Cardiac muscle cell (in vitro differentiated cells and primary cell): ENCODE measurements at places on chromosomes 2 and 18. TPM values are rescaled to one million over a fixed set of nuclear protein-coding genes. Genes with fewer than 3 reads are reported as not detected.

DNA sequence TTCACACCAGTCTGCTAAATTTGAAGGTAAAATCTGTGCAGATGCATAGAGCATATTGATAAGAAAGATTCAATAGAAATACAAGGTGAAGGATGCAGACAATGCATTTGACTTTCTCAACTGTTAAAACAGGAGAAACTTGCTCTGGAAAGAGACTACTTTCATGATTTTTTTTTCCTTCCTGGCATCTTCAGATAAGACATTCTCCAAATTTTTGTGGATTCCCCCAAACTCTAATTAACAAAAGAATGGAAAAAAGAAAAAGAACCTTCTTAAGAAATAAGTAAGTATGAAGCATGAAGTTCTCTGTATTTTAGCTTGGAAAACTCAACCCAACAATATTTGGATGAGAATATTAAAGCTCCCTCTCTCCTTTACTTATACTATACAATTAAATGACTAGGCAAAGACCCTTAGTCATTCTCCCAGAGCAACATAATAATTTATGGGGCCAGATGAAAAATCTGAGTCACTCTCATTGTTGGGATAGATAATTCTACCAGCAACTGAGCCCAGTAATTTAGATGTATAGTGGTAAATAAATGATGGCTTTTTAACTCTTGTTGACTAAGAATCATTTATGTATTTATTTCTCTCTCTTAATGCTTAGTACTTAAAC, 298.7 kb upstream of the COL3A1 start:
- no peaks in the 10 kb centered on the region for H3K4me1 ChIP-seq
- peak; percentile 52 for DNase-seq
- H3K27ac ChIP-seq = no peak overlapping the region
- H3K36me3 ChIP-seq = no peaks in the 10 kb centered on the region
- no peak overlapping the region for H3K4me3 ChIP-seq

DNA sequence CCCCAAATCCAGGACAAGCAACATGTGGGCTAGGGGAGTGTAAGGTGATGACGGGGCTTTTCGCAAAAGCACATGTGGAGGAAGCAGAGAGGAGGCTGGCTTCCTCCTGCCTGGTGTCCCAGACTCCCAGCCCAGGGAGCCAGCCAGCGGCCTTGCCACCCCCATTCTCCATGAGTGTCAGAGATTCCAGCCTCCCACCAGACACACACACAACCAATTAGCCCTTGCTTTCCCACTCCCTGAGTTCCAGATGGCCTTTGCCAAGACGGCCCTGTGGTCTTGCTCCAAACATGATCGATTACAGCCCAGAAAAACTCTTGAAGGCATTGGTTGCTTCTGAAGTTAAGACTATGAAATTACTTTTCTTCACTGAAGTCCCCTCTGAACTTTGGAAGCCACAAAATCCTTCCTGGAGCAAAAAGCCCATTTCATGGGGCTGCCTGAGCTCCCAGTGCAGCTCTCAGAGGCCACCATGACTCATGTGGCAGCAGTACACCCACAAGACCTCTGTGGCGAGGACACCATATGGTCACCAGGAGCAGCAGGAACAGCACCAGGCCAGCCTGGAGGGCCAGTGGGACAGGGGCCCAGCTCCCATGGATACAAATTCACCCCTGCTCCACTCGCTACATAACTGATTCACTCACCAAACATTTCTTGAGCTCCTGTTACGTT, 69.1 kb upstream of the PID1 start:
- no peaks in the 10 kb centered on the region for H3K36me3 ChIP-seq
- no peak overlapping the region for H3K4me3 ChIP-seq
- DNase-seq = no peak
- H3K27ac ChIP-seq = no peak overlapping the region
- no peaks in the 10 kb centered on the region for H3K27me3 ChIP-seq

DNA sequence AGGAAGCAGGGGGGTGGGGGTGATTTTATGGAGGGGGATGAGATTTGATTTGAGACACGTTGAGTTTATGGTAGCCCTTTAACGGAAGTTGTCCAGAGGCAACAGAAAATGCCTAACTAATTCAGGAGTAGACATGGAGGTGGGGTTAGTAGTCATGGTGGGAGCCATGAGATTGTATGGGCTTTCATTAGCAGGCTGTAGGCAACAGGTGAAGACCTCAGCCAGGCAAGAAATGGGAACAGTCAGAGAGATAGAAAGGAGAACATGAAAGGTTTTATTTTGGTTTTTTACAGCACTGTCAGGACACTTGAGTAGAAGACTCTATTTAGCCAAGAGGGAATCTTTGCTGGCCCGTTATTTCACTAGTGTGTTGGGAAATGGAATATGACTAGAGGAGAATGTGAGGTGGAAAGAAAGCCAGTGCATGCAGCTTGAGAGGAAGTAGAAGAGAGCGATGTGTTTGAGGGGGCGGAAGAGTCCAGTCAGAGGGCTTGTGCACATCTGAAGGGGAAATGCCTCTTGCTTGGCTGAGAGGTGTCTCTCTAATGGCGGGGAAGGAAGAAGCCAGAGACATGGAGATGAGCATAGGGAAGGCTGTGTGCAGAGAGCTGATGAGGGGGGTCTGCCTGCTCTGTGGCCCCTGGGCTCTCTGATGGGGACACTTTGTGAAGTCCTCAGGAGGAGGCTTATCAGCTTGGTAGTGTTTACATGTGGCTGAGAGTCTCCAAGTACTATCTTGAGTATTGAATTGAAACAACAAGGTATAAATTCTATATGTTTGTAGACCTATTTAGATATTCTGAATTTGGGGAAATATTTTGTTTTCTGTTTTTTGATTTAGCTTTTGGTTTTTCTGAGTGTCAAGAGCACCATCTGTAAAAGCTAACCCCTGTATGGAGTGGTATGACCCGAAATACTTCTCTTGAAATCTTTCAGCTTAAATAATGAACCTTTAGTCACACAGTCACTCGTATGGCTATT, 66.9 kb upstream of the ITM2C start:
- H3K4me3 ChIP-seq = no peak overlapping the region
- peak overlapping the region; percentile 8 for H3K27ac ChIP-seq
- peak; percentile 40 for DNase-seq
- peaks cover 6% of the 10 kb centered on the region for H3K4me1 ChIP-seq

GRCh38 chr2:181742922-181743722, 62.8 kb upstream of the NEUROD1 start:
- H3K4me1 ChIP-seq = peaks cover 6% of the 10 kb centered on the region
- H3K27ac ChIP-seq = no peak overlapping the region
- no peaks in the 10 kb centered on the region for H3K27me3 ChIP-seq
- H3K36me3 ChIP-seq = no peaks in the 10 kb centered on the region
- no peak overlapping the region for H3K4me3 ChIP-seq

DNA sequence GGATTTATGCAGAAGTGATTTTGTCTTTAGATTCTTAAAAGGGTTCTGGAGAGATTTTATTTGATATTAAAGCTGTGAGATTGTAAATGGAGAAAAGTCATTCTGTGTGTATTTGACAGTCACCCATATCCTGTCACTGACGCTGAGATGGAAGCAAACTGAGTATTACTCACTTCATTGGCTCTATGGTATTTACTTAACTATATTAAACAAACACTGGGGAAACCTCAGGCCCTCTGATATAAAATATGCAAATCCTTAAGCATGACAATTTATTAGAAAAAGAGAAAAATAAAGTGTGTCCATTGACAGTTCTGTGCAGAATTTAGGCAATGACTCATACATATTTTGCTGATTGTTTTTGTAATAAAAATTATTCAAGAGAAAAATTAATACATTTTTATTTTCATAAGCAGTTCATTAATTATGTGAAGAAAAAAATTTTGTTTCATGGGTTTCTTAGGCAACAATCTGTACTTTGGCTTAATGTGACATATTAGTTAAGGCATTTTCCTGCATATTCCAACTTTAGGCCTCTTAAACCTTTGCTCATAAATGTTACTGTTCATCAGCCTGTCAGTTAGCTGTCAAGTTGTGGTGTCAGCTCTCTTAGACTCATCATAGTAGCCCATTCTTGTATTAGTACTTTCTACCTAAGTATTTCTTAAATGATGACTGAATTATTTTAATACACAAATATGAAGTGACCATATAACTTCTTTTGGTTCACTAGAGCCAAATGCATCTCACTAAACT, 99.9 kb downstream of the PARD3B start:
- H3K4me3 ChIP-seq = no peak overlapping the region
- no peaks in the 10 kb centered on the region for H3K4me1 ChIP-seq
- no peaks in the 10 kb centered on the region for H3K36me3 ChIP-seq
- H3K27me3 ChIP-seq = no peaks in the 10 kb centered on the region

Gene CDH7
- total RNA-seq = 0.32 and 0.74 TPM in 2 replicates

DNA sequence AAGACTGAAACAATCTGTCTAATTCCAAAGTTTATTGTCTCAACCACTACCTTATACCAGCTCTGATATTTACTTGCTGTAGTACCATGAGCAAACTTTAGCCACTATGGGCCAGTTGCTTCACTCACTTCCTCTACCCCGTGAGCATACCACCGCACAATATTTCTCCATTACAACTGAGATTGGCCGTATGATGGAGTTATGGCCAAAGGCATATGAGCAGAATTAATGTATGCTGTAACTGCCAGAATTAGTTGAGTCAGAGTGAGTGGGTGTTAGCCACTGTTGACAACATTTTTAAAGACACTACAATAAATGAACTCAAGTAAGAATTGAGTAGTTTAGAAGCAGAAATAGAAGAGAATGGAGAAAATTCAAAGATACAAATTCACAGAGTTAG, 69.7 kb downstream of the LRATD1 start:
- H3K4me3 ChIP-seq = no peak overlapping the region
- no peaks in the 10 kb centered on the region for H3K27me3 ChIP-seq
- H3K36me3 ChIP-seq = no peaks in the 10 kb centered on the region

GRCh38 chr2:28360718-28361293, 31.9 kb upstream of the FOSL2 start:
- H3K36me3 ChIP-seq = no peaks in the 10 kb centered on the region
- H3K4me3 ChIP-seq = no peak overlapping the region
- H3K27me3 ChIP-seq = no peaks in the 10 kb centered on the region
- no peak overlapping the region for H3K27ac ChIP-seq
- no peak for DNase-seq
- peaks cover 20% of the 10 kb centered on the region for H3K4me1 ChIP-seq

DNA sequence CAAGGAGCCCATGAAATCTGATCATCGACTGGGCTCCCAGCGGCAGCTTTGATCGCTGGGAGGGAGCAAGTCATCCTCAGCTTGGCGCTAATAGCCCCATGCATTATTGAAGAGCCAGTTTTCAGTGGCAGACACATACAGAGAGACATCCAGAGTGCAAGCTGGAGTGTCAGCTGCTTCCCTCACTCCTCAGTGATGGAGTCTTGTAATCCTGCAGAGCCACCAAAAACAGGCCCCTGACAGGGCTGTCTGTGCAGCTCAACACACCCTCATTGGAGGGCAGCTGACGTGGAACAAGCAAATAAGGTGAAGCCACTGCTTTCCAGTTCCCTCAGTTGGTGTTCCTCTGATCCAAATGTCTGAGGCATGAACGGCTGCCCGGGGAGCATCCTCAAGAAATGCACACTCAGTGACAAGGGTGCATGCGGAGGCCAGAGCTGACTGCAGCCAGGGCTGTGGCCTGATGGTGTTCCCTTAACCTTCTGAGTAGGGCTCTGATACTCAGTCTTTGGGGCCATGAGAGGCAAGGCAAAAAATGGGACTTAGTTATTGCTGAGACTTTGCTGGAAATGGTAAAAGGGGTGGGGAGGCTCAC, 97.4 kb downstream of the RHOB start:
- H3K36me3 ChIP-seq = no peaks in the 10 kb centered on the region
- H3K27ac ChIP-seq = no peak overlapping the region
- no peak for DNase-seq
- H3K4me1 ChIP-seq = no peaks in the 10 kb centered on the region
- no peaks in the 10 kb centered on the region for H3K27me3 ChIP-seq

Gene PLA2R1
- 0.09 and 0.11 TPM in 2 replicates for total RNA-seq

DNA sequence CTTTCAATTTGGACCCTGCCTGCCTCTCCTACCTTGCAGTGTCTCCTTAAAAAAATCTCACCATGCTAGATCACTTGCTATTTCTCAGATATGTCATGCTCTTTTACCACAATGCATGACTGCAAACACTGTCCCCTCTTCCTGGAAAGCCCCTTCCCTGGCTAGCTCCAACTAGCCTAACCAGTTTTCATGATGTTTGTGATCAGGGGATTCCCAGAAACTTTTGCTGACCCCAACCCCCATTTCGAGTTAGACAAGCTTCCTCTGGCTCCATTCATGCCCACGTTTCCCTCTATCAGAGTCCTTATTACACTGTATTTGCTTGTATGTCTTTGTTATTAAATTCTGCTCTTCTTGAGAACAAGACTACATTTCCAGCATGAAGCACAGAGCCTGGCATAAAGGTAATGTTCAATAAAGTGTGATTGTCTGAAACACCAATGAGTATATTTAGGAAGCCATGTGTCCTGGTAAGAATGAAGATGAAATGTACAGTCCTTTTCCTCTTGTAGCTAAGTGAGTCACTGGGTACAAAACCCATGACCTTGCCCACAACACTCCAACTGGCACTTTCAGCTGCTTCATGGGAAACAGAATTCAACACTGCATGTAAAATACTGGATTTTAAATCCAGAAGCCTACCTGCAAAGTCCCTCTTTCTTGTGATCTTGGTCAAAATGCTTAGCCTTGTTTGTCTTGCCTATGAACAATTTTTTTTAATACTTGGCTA, 62.0 kb upstream of the ATL2 start:
- no peak overlapping the region for H3K4me3 ChIP-seq
- H3K27ac ChIP-seq = no peak overlapping the region
- H3K4me1 ChIP-seq = peaks cover 16% of the 10 kb centered on the region
- no peaks in the 10 kb centered on the region for H3K27me3 ChIP-seq
- DNase-seq = no peak

DNA sequence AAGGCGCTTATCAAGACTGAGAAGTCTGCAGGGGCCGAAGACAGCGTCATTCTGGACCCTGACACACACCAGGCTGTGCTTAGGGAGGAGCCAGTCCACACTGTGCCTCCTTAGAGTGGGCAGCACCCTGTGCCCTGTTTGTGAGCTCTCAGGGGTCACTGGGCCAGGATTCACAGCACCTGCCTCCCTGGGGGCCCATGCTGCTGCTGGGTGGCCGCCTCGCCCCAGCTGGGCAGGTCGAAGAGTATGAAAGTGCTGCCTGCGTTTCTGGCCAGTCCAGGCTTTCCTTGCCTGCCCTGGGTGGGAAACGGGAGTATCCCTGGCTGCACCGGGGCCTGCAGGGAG, 15.4 kb upstream of the GPR55 start:
- no peak for DNase-seq
- no peaks in the 10 kb centered on the region for H3K4me1 ChIP-seq
- H3K27me3 ChIP-seq = no peaks in the 10 kb centered on the region
- H3K36me3 ChIP-seq = no peaks in the 10 kb centered on the region
- no peak overlapping the region for H3K27ac ChIP-seq
- H3K4me3 ChIP-seq = no peak overlapping the region

GRCh38 chr18:62384610-62385097, 59.5 kb downstream of the TNFRSF11A start:
- no peak overlapping the region for H3K4me3 ChIP-seq
- no peaks in the 10 kb centered on the region for H3K4me1 ChIP-seq
- no peak overlapping the region for H3K27ac ChIP-seq
- peak; percentile 38 for DNase-seq
- H3K36me3 ChIP-seq = no peaks in the 10 kb centered on the region
- H3K27me3 ChIP-seq = no peaks in the 10 kb centered on the region

DNA sequence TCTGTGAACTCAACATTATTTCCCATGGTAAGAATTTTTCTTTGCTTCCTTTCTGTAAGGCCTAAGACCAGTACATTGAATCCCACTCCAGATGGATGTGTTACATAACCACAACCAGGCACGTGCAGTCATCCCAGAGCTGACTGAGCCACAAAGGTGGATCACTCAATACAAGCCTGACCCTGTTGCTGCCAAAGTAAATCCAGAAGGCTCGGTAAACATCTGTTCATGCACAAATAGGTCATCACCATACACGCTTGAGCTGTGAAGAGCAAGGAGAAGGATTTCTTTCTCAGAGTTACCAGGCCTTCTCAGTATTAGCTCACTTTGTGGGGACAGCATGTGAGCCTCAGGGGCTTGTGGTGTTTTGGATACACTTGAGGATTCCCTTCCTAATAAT, 791.4 kb upstream of the FANCL start:
- no peak overlapping the region for H3K27ac ChIP-seq
- H3K36me3 ChIP-seq = no peaks in the 10 kb centered on the region
- H3K4me1 ChIP-seq = no peaks in the 10 kb centered on the region
- no peak for DNase-seq
